ENCODE measurements at places on chromosomes 6 and 20.

DNA sequence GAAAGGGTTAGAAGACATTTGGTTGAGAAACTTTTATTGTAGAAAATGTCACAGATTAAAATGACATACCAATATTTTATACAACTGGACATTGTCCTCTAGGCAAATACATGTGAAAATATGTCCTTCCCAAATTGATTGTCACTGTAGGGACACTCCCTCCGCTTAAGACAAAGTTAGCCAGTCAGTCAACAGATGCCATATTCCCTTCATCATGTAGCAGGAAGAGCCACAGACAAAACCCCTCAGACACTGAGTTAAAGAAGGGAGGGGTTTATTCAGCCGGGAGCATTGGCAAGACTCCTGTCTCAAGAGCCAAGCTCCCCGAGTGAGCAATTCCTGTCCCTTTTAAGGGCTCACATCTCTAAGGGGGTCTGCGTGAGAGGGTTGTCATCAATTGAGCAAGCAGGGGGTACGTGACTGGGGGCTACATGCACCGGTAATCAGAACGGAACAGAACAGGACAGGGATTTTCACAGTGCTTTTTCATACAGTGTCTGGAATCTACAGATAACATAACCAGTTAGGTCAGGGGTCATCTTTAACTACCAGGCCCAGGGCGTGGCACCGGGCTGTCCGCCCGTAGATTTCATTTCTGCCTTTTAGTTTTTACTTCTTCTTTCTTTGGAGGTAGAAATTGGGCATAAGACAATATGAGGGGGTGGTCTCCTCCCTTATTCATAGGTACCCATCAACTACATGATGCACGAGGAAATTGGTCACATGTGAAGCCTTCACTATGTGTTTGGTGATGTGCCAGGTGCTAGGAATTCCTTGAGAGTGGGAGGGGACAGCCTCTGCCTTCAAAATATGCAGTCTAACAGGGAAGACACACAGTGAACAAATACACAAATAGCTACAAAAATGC, 155.7 kb upstream of the CDYL start:
- DNase-seq = no peak

DNA sequence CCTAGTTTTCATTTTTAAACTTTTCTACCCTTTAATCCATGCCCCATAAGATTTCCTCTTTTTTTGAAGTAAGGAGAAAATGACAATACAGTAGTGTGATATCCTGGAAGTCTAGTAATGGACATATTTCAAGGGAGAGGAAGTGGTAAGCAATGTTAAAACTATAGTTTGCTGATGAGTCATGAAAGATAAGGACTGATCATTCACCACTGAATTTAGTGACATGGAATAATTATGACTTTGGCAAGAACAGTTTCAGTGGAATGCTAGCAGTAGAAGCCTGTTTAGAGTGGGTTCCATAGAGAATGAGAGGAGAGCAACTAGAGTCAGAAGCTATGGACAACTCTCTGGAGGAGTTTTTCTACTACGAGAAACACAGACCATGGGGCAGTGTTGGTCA, 24.9 kb upstream of the SLC2A12 start:
- DNase-seq = no peak

- no peak for DNase-seq
Measured at GRCh38 chr6:149459761-149460160, 25.1 kb downstream of the ZC3H12D start.

DNA sequence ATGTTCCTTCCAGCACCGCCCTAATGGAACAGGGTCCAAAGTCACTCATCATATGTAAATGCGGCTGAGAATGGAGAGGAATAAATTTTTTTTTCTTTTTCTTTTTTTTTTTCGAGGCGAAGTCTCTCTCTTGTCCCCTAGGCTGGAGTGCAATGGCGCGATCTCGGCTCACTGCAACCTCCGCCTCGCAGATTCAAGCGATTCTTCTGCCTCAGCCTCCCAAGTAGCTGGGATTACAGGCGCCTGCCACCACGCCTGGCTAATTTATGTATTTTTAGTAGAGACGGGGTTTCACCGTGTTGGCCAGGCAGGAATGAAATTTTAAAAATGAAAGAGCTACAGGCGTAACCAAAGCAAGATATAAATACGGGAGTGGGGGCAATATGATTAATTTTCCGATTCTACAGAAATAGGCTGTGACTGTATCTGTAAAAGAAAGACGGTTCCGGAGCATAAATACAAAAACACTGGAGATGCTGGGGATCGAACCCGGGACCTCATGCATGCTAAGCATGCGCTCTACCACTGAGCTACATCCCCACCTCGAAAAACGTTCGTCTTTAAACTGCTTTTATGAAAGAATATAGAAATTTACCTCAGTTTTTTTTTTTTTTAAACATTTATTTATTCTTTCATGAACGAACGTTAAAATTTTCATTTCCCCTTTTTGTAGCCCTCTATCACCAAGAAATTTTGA, 132.2 kb downstream of the GPX5 start:
- DNase-seq = peak; percentile 12

GRCh38 chr20:48025051-48025515, 239.8 kb upstream of the SULF2 start:
- DNase-seq = no peak

DNA sequence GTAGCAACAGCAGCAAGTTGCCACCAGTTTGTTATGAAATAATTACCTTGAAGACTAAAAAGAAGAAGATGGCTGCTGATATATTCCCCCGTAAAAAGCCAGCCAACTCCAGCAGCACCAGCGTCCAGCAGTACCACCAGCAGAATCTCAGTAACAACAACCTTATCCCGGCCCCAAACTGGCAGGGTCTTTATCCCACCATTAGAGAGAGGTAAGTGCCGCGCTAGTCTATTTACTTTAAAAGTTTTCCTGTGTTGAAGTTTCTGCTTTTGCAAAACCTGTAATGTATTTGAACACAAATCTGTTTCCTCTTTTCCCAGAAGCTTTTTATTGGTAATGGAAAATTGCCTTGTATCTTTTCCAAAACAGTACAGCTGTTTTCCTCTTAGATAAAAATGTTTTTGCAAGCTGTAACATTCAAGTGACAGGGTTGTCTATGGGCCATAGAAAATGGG, 725 bp downstream of the BTBD3 start:
- DNase-seq = no peak

DNA sequence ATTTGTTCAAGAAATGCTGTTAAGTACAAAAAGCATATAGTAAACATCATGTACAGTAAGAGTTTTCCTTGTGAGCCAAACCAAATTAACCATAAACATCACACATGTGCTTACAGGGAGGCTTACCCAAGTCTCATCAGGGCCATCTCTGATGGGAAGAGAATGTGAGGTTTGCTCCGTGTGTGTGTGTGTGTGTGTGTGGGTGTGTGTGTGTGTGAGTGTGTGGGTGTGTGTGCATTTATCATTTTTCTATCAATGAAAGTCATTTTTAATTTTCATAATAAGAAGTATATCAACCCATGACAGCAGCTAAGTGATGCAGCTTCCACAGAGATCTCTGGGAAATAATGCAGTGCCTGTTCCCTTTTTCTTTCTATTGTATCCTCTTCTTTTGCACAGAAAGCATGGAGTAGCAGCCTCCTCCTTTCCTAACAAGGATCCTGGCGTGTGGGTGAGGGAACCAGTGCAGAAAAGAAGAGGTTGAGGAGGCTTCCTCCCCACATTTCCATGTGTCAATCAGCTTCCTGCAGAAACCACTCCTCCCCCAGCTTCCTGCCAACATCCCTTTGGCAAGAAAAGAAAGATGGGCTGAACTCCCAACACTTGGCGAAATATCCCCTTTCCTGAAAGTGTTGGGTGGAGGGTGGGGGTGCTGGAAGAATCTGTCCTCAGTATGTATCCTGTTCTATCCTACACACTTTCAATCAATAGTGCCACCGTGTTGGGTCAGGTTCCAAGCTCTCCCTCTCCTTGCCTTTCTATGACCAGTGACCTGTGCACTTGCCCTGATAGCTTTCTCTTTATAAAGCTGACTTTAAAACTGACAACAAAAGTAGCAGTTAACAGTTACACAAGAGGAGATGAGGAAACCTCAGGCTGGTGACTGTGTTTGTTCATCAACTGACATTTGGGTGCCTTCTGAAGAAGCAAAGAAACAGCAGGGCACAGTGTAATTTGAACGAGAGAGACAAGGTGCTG, 251.8 kb upstream of the CITED2 start:
- DNase-seq = no peak

GRCh38 chr6:151380848-151381205, 10.5 kb downstream of the ZBTB2 start:
- DNase-seq = no peak

DNA sequence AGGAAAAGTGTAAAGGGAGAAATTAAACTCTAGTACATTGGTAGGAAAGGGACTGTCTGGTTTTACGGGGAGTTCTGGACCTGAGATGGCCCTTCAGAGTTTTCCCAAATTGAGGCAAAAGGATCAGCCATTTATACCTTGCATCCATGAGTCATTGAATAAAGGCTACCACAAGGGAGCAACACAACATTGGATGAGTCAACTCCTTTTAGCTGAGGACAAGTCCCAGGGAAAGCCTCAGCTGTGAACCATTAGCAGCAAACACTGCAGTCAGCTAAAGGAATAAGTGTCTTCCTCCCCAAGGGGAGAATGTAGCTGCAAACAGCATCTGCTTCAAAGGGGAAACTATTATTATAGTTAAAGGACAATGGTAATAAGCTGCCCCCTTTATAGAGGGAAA, 468.7 kb upstream of the ID4 start:
- DNase-seq = no peak

DNA sequence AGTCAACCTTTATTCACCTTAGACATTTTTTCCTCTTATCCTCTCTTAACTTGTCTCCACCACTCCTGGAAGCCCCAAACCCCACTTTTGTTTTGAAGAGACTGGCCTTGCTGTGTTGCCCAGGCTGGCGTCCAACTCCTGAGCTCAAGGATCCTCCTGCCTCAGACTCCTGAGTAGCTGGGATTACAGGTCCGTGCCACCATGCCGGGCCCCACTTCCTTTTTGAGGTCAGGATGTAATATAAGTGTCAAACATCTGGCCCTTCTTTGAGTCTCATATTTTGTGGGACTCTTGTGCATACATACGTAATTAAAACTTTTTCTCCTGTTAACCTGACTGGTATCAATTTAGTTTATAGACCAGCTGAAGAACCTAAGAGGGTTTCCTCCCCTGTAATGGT, 1.4 kb upstream of the CDK19 start:
- DNase-seq = no peak

DNA sequence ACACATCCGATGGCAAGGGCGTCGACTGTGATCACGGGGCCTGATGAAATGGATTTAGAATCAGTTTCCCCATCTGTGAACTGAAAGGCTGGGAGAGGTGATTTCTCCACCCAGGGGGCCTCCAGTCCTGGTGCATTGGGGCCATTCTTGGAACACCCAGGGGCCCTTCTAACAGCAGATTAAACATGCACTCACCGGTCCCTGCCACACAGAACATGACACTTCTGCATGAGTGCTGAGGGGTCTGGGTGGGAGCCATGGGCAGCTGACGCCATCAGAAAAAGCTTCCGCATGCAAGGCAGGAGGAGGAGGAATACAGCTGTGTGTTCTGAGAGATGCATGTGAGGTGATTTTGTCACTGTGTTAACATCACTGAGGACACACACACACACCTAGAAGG, 26.8 kb downstream of the DLL1 start:
- no peak for DNase-seq

DNA sequence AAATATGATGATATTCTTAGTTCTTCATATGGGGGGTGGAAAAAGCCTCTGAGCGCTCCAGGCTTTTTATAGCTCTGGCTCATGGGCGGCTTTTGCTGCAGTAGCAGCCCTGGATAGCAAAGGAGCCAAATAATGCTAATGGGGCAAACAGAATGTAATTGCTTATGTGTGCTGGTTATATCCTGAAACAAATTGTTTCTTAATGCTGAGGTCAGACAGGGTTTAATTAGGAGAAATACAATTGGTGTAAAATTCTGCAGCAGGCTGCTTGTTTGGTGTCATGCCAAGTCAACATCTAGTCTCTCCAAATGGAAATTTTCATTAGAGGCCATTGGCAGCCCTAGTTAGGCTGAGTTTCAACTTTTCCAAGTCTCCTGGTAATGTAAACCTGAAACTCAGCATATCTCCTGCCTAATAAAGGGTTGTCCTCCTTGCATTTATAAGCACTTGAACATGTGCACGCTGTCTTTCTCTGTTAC, 530.1 kb upstream of the NOX3 start:
- DNase-seq = no peak

GRCh38 chr6:150729188-150729748, 129.6 kb downstream of the PLEKHG1 start:
- DNase-seq = no peak

DNA sequence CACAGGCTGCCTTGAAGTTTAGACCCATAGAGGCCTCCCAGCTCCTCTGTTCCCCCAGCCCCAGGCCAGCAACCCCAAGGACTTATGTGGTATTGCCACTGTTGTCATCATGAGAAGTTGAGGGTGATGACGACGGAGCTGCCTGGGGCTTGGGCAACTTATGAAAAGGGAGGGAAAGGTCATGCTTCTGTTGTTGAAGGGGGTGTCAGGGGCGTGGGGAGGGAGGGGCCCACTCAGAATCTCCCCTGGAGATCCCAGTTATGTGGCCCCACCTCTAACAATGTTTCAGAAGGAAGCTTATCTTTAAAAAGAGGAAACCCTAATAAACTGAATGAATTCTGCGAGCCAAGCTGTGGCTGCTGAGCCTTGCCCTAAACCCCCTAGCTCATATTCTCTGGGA, 4.2 kb downstream of the ADTRP start:
- no peak for DNase-seq

DNA sequence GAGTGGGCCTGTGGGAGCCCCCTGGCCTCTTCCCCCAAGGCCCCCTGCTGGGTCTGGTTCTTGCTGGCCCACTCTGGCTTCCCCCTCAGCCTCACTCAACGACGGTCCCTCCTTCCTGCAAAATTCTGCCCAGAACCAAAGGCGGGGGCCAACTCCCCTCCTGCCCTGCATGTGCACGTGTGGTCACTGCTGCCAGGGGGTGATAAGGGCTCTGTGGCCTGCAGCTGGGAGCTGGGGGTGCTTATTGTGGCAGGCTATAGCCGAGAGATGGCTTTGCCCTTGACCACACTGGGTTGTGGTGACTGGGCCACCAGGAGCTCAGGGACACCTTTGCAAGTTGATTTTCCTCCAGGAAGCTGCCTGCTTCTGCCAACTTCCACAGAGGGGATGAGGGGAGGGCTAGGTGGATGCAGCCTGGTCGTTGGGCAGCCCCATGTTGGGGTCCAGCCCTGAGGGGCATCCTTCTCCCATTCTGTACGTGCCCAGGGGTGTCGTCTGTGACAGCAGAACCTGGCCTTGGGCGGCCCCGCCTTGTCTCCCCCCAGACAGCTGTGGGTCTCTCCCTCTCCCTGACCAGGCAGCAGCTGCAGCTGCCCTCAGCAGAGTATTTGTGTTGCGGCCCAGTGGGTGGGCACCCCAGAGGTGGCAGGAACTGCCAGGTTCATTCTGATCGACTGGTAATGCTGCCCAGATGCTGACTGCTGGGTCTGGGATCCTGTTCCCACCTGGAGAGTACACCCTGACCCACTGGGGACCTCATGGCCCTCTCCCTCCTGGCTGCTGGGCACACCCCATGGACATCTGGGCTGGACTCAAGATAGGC, 5.6 kb downstream of the TCEA2 start:
- DNase-seq = no peak

DNA sequence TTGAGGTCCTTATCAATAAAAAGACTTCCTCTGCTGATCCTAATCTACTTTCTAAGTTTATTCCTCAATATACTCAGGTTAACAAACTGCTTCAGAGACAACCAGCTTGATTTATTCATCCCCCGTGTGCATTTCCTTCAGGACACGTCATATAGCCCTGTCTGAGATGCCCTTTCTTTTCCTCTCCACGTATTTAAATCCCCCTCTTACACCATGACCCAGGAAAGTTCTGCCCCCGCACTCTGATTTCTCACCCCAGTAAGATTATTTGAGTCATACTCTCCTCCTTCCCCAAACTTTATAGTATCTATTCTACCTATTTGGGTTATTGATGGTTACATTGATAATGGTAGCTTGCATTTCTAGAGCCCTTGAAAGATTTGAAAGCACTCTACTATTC, 9.8 kb upstream of the CGA start:
- DNase-seq = no peak
